ENCODE measurements at places on chromosomes 4 and X. TPM values are rescaled to one million over a fixed set of nuclear protein-coding genes. Genes with fewer than 3 reads are reported as not detected.

GRCh38 chr4:120842031-120842430, 80.5 kb downstream of the PRDM5 start:
- peaks cover 21% of the 10 kb centered on the region for H3K4me1 ChIP-seq
- H3K27ac ChIP-seq, result peak overlapping the region; percentile 14
- no peak overlapping the region for H3K4me3 ChIP-seq
- H3K27me3 ChIP-seq, result no peaks in the 10 kb centered on the region
- peak; percentile 73 for DNase-seq

DNA sequence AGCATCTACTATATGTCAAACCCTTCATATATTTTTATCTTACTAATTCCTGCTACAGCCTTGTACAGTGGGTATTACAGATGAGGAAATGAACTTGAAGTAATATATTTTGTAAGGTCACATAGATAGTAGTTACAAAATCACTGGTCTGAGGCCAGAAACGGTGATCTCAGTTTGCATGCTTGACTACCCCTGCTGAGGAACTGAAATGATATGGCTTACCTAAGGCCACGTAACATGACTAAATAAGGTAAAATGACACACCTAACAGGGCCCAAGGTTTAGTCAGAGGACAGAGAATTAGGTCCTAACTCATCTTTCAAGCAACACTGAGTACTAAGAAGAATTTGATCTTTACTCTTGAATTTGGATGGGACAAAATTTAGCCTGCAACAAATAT, 1.5 kb upstream of the COMMD8 start:
- no peaks in the 10 kb centered on the region for H3K27me3 ChIP-seq
- no peak overlapping the region for H3K27ac ChIP-seq
- DNase-seq, result no peak
- H3K4me1 ChIP-seq, result no peaks in the 10 kb centered on the region

DNA sequence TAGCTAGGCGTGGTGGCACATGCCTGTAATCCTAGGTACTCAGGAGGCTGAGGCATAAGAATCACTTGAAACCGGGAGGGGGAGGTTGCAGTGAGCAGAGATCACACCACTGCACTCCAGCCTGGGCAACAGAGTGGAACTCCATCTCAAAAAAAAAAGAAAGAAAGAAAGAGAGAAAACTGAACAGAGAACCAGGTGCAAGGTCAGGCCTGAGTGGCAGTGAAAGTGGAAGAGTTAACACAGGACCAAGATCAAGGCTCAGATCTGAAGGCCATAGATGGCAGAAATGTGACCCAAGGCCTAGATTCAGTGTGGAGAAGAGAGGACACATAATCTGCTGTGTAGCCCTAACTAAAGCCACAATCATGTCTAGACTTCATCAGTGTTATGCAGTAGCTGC, 4.9 kb upstream of the ZNF630 start:
- H3K36me3 ChIP-seq, result no peaks in the 10 kb centered on the region
- no peaks in the 10 kb centered on the region for H3K27me3 ChIP-seq
- no peak for DNase-seq
- no peak overlapping the region for H3K27ac ChIP-seq
- H3K4me1 ChIP-seq, result no peaks in the 10 kb centered on the region

GRCh38 chr4:88327665-88328064, 43.3 kb upstream of the PPM1K start:
- H3K4me3 ChIP-seq, result no peak overlapping the region
- H3K36me3 ChIP-seq, result no peaks in the 10 kb centered on the region
- no peaks in the 10 kb centered on the region for H3K27me3 ChIP-seq
- no peak for DNase-seq
- H3K4me1 ChIP-seq, result no peaks in the 10 kb centered on the region

DNA sequence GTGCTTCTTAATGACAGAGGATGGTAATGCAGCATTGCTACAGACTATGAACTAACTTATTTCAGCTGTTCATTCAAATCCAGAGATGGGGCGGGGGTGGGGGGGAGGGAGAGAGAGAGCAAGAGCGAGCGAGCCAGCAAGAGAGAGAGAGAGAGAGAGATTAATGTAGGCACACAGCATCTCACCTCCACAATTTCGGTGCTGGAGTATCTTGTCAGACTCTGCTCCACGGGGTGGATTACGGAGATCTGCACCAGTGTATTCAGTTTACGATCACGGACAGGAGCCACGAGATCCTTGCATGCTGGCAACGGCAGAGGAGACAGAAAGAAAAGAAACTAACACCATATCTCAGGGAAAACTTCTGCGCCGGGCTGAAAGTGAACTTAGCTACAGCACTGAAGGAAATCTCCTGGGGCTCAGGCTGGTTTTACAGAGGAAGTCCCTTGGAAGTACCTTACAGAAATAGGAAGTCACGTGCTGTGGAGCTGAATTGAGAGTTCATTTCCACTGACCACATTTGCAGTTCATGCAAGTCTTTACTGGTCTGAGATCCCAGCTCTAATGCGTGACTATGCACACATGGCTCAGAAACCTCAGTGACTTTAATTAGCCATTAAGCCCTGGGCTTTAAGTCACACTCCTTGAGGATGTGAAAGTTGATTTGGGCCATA, 440.9 kb downstream of the INPP4B start:
- no peaks in the 10 kb centered on the region for H3K27me3 ChIP-seq
- no peaks in the 10 kb centered on the region for H3K36me3 ChIP-seq
- peak; percentile 80 for DNase-seq
- peak overlapping the region; percentile 86 for H3K27ac ChIP-seq
- no peak overlapping the region for H3K4me3 ChIP-seq

GRCh38 chr4:151606061-151606460, 154.7 kb downstream of the GATB start:
- H3K4me1 ChIP-seq, result peaks cover 11% of the 10 kb centered on the region
- no peaks in the 10 kb centered on the region for H3K36me3 ChIP-seq
- H3K27me3 ChIP-seq, result no peaks in the 10 kb centered on the region
- H3K27ac ChIP-seq, result no peak overlapping the region
- DNase-seq, result peak; percentile 7

DNA sequence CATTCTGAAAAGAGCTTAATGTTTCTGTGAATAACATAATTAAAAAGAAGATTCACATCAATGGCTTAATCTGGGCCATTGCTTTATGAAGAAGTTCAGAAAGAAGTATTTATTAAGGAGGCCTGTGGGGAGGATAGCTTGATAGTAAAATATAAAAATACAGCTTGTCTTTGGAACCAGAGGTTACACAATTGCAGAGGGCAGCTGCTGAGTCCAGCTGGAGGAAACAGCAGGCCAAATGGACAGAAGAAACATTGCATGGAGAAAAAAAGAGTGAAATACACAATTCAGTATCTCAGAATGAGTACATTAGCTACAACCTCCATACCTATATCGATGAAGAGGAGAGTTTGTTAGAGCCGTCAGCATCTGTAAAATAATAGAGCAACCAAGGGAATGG, 148.0 kb upstream of the NPY2R start:
- DNase-seq, result no peak
- H3K27ac ChIP-seq, result no peak overlapping the region
- no peak overlapping the region for H3K4me3 ChIP-seq
- H3K27me3 ChIP-seq, result no peaks in the 10 kb centered on the region
- no peaks in the 10 kb centered on the region for H3K4me1 ChIP-seq

DNA sequence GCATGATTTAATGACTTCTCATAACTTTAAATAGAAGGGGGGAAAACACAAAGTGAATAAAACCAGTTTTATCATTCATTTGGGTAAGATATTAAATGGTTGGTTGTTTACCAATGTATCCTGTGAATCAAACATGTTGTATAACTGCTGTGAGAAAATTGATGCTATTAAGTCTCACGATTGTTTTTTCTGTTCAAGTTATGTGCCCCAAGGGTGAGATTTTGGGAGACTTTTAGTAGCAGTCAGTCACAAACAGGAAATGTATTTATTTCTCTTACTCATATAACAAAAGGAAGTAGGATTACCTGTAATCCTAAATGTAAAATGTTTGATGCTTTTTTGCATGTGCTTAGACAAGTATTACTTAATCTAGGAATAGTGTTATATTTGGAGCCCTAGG, 39.2 kb downstream of the MTHFD2L start:
- H3K27me3 ChIP-seq, result no peaks in the 10 kb centered on the region
- no peak overlapping the region for H3K27ac ChIP-seq
- no peak overlapping the region for H3K4me3 ChIP-seq
- H3K4me1 ChIP-seq, result no peaks in the 10 kb centered on the region

- H3K36me3 ChIP-seq, result no peaks in the 10 kb centered on the region
- H3K4me1 ChIP-seq, result no peaks in the 10 kb centered on the region
These were observed 93.1 kb downstream of the NSUN7 start for GRCh38 chr4:40842725-40843423.

GRCh38 chrX:15856222-15856587, 1.6 kb upstream of the AP1S2 start:
- H3K4me3 ChIP-seq, result no peak overlapping the region
- H3K4me1 ChIP-seq, result peaks cover 10% of the 10 kb centered on the region
- H3K27me3 ChIP-seq, result no peaks in the 10 kb centered on the region
- no peak overlapping the region for H3K27ac ChIP-seq

- H3K27ac ChIP-seq, result no peak overlapping the region
- H3K4me1 ChIP-seq, result no peaks in the 10 kb centered on the region
- peak; percentile 73 for DNase-seq
- H3K36me3 ChIP-seq, result no peaks in the 10 kb centered on the region
These were observed 312.2 kb downstream of the ARHGAP24 start for GRCh38 chr4:85787133-85787532.

- peaks cover 26% of the 10 kb centered on the region for H3K4me1 ChIP-seq
- no peak for DNase-seq
- no peaks in the 10 kb centered on the region for H3K27me3 ChIP-seq
- no peaks in the 10 kb centered on the region for H3K36me3 ChIP-seq
- no peak overlapping the region for H3K4me3 ChIP-seq
These were observed 38.1 kb downstream of the NAA11 start for GRCh38 chr4:79287718-79288117.

DNA sequence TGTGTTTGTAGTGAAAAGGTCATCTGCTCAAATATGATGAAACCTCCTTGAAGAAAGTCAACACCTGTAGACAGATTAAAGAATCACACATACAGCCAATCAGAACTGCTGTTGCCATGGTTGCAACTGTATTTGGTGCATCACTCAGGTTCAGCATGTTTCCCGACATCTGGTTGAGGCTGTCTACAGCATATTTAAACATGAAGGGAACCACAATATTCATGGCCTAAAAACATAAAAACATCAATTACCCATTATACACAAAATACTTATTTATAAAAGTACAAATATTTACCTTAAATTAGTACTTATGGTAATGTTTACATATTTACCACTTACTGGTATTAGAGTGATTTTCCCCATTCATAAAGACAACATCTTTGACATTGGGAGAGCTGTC, 79.7 kb downstream of the ABCB7 start:
- no peaks in the 10 kb centered on the region for H3K4me1 ChIP-seq
- no peak for DNase-seq
- no peak overlapping the region for H3K4me3 ChIP-seq
- H3K27ac ChIP-seq, result no peak overlapping the region
- H3K27me3 ChIP-seq, result no peaks in the 10 kb centered on the region
- H3K36me3 ChIP-seq, result no peaks in the 10 kb centered on the region

DNA sequence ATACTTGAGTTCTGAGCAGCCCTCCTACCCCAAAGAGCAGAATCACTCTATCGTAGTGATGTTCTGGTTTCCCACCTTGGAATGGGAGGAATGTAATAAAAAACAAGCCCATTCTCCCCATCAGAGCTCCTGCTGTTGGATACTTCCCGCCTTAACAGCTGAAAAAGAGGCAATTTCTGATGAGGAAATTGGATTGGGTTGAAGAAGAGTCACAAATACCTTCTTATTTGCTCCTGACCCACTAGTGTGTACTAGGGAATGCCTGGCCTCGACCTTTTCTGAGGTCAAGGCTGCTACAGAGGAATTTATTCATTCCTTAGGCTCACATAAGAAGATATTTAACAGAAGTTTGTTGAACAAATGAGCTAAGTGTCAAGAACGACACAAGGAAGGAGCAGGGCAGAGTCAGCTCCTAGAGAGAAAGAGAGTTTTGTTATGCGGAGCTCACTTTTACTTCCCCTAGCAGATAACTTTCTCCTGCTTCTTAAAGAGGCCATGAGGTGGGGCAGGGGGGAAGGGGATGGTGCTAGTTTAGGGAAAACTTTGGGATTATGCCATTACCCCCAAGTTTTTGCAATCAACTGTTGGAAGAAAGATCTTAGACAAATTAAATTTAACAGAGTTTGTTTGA, 273.8 kb upstream of the CLNK start:
- H3K27me3 ChIP-seq, result no peaks in the 10 kb centered on the region
- H3K4me1 ChIP-seq, result no peaks in the 10 kb centered on the region
- no peaks in the 10 kb centered on the region for H3K36me3 ChIP-seq
- no peak overlapping the region for H3K4me3 ChIP-seq
- no peak for DNase-seq
- H3K27ac ChIP-seq, result no peak overlapping the region

DNA sequence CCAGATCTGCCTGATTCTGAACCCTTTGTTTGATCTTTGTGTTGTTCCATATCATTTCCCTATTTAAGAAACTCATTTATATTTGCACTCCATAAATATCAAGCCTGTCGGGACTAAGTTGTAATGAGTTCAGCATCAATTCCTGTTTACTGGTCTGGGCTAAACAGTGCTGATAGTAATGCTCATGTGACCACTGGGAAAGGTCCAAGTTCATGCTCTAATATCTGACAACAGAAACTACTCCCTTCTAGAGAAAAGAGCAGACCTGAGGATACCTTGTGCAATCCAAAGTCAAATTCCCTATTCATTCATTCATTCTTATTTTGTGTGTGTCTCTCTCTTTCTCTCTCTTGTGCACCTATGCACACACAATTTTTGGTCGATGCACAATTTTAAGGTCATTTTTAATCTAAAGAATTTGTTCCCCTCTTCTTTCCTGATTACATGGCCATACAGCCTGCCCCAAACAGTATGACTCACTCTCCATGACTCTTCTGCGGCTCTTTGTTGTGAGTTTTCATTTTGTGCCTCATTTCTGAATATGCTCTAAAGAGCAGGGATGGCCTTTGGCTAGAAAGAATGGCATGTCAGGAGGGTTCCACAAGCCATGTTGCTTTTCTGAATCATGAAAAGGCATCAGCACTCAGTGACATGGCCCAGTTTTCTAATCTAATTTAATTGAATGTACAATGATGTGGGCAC, 664.3 kb downstream of the RPA4 start:
- no peak for DNase-seq
- no peaks in the 10 kb centered on the region for H3K27me3 ChIP-seq
- H3K4me1 ChIP-seq, result no peaks in the 10 kb centered on the region
- H3K27ac ChIP-seq, result no peak overlapping the region

DNA sequence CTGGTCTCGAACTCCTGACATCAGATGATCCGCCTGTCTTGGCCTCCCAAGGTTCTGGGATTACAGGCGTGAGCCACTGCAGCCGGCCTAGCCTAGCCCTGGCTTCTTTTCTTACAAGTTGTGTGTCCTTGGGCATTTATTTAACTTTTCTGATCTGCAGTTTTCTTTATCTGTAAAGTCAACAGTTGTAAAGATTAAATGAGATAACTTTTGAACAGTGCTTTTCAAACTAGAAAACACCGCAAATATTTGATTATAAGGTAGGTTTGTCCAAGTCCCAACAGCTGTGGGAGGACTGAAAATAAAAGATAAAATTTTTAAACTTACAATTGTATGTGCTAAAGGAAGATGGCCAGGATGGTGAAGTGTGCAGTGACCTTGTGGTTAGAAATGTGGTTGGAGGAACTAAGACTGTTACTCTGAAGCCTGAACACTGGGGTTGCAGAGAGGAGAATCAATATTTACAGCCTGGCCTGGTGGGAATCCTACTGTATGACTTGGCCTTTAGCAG, 44.8 kb downstream of the GSX2 start:
- H3K27ac ChIP-seq, result no peak overlapping the region
- DNase-seq, result no peak
- no peak overlapping the region for H3K4me3 ChIP-seq
- no peaks in the 10 kb centered on the region for H3K4me1 ChIP-seq
- H3K27me3 ChIP-seq, result no peaks in the 10 kb centered on the region
- no peaks in the 10 kb centered on the region for H3K36me3 ChIP-seq

Gene KIF4A
- 3.5 TPM for total RNA-seq

Gene PAK3
- 2.1 TPM for total RNA-seq

Gene SERPINA7
- not detected for total RNA-seq
